ENCODE measurements at places on chromosomes 1 and 21. TPM values are rescaled to one million over a fixed set of nuclear protein-coding genes. Genes with fewer than 3 reads are reported as not detected.

Gene ELAPOR1
- 2.3 TPM for total RNA-seq

Gene OR2G6
- not detected for total RNA-seq

Gene B3GALT5
- not detected for total RNA-seq

Gene SF3B4
- 79.3 TPM for total RNA-seq

Gene NMNAT2
- 0.14 TPM for total RNA-seq

Gene AQP10
- total RNA-seq = not detected

Gene NTRK1
- 2.2 TPM for total RNA-seq

Gene DNASE2B
- not detected for total RNA-seq

Gene ZNF678
- 3.8 TPM for total RNA-seq

Gene S100B
- 0.68 TPM for total RNA-seq

Gene ABL2
- total RNA-seq = 9.9 TPM

Gene S100PBP
- total RNA-seq = 88.4 TPM

Measured in activated naive CD4-positive, alpha-beta T cell treated with anti-CD3 and anti-CD28 coated beads, Interleukin-2, amount 10 ng/mL, durations not matched to agents 5 hours and 36 hours (primary cell).